ENCODE measurements at places on chromosomes 16 and 17.

DNA sequence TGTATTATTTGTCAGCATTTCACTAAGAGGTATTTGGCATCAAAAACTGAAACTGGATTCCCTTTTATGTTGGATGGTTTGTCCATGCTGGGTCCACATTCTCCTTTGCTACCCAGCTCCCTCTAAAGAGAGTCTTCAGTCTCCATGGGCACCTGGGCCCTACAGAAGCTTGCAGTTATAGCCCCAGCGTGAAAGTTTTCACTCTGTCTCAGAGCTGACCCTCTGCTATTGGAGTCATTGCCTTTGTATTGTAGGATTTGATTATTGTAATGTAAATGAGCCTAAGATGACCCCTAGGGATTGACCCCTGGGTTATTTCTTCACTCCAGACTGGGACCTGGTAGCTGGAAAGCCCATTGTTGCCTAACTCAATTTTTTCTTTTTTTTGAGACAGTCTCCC is 1026.5 kb upstream of the EEF2KMT start:
- no peak for DNase-seq

- peak; percentile 14 for DNase-seq
Measured at GRCh38 chr17:47978324-47978723, 7.4 kb downstream of the CDK5RAP3 start.

DNA sequence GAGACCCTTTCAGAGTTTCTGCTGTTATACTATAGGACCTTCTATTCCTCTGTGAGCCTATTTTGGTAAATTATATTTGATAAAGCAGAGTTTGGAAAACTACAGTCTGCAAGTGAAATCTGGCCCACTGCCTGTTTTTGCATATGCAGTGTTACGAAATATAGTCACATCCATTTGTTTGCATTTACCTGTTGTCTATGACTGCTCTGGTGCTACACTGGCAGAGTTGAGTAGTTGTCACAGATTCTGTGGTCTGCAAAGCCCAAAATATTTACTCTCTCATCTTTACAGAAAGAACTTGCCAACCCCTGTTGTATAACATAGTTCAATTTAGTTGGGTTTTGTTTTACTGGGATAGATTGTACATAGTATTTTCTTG is 42.3 kb downstream of the TNRC6A start:
- no peak for DNase-seq

DNA sequence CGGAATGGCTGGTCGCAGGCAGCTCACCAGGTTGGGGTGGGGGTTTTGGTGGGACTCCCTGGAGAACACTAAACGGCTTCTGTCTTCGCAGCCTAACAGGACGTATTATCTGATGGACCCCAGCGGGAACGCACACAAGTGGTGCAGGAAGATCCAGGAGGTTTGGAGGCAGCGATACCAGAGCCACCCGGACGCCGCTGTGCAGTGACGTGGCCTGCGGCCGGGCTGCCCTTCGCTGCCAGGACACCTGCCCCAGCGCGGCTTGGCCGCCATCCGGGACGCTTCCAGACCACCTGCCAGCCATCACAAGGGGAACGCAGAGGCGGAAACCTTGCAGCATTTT is 59.7 kb downstream of the PDPK1 start:
- DNase-seq, result no peak

- DNase-seq, result no peak
Measured at GRCh38 chr17:47791025-47791424, 30.6 kb downstream of the OSBPL7 start.

DNA sequence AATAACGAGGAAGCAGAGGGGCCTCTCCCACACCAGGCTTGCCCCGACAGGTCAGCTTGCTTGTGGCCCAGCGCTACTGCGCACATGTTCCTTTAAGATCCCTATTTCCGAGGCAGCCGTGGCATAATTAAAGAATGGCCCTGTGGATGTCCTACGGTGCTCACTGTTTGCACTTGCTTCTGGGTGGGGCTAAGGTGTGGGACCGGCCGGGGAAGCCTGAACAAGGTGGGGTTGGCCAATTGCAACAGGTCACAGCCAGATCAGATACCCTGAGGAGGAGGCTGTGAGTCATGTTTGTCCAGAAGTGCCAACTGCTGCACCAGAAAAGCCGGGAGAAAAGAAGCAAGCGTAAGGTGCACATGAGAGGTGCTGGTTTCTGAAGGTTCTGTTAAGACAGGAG is 158.5 kb upstream of the CACNG5 start:
- no peak for DNase-seq

DNA sequence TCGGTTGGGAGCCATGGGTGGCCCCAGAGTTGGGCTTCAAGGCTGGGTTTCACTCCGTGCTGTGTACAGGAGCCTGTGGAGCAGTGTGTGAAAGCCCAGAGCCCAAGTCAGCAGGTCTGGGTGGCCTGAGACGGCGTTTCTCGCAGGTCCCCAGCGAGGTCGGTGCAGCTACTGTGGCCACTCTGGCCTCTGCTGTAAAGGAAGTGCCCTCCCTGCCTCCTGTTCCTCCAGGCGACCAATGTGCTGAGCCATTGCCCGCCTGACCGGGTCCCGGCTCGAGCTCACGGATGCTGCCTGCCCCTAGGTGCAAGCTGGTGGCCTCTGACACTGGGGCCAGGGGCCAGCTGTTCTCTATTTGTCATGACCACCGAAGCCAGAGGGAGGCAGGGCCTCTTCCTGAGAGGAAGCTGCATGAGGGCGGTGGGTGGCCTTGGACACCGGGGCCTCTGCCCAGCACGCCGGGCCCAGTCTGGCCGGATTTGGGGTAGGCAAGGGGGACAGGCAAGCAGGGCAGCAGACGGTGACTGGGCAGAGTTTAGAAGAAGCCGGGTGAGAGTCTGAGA is 170.9 kb downstream of the IRF8 start:
- no peak for DNase-seq

- no peak for DNase-seq
Measured at GRCh38 chr17:7120123-7120522, 5.5 kb upstream of the ASGR2 start.

- no peak for DNase-seq
Measured at GRCh38 chr16:49608098-49608497, 234.5 kb downstream of the C16orf78 start.

DNA sequence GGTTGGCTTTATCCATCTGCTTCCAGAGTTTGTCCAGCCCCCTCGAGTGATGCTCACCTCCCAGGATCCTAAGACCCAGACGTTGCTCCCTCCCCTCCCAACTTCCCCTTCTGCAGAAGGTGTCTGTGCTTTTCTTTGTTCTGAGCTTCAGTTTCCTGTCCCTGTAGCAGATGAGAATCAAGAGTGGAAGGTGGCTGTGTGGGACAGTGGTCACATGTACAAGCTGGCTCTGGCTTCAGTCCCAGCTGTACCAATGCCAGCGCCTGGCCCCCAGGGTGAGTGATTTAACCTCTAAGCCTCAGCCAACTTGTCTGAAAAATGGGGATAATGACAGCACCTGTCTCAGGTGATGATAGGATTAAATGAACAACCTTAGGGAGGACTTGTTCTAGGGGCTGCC is 7.7 kb downstream of the PRR15L start:
- no peak for DNase-seq

DNA sequence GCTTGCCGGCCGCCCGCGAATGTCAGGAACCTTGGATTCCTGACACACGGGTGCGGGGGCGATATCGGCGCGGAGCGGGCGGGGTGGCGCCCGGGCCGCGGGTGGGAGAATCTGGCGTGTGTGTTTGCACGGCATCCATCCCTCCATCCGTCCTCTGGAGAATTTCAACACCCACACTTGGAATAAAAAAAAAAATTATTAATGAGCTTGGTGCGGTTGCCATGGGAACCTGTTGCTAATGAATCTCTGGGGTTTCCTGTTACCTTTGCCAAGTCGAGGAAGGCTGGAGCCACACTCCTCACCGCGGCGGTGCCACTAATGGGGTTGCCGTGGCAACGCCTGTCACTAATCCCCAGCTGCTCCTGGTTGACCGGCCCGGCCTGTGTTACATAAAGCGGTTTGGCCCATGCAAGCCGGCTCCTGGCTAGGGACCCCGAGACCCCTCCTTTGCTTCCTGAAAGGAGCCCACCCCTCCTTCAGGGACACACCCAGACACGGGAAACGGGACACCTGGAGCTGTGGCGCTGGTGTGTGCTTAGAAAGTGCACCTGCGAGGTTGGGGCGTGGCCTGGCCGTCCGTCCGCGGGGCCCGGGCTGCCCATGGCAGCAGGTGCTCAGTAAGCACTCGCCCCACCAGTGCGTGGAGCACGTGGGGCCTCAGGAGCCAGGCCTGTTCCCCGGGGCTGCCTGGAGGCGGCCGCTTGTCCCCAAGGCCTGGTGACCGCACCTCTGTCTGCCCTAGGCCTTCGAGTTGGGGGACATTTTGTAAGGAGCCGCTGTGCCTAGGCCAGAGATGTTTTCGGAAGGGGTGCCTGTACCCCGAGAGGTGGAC is 14.6 kb downstream of the CACNA1H start:
- no peak for DNase-seq

DNA sequence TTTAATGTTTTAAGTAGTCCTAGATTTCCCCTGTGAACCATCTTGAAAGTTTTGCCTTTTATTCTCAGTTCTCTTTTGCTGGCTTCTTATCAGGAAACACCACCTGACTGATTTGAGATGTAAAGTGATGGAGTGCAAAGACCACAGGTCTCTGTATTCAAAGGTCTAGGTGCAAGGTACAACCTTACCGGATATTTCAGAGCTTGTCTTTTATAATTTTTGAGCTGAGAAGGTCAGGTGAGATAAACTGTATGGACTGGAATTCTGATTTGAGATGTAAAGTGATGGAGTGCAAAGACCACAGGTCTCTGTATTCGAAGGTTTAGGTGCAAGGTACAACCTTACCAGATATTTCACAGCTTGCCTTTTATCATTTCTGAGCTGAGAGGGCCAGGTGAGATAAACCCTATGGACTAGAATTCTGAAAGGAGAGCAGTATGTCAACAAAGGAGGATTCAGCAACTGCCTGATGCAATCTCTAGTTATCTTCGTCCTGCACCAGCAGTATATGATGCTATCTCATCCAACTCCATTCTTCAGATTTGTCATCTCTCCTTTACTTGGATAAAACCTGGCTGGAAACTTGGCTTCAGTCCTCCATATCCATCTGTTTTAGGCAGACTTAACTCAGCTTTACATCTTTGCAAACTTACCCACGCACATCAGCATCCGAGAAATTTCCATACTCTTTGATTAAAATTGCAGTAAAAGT is 64.3 kb downstream of the CENPV start:
- DNase-seq, result no peak

GRCh38 chr17:57486882-57487301 is 230.6 kb downstream of the MSI2 start:
- no peak for DNase-seq

- no peak for DNase-seq
Measured at GRCh38 chr17:606508-607250, 108.0 kb downstream of the VPS53 start.

DNA sequence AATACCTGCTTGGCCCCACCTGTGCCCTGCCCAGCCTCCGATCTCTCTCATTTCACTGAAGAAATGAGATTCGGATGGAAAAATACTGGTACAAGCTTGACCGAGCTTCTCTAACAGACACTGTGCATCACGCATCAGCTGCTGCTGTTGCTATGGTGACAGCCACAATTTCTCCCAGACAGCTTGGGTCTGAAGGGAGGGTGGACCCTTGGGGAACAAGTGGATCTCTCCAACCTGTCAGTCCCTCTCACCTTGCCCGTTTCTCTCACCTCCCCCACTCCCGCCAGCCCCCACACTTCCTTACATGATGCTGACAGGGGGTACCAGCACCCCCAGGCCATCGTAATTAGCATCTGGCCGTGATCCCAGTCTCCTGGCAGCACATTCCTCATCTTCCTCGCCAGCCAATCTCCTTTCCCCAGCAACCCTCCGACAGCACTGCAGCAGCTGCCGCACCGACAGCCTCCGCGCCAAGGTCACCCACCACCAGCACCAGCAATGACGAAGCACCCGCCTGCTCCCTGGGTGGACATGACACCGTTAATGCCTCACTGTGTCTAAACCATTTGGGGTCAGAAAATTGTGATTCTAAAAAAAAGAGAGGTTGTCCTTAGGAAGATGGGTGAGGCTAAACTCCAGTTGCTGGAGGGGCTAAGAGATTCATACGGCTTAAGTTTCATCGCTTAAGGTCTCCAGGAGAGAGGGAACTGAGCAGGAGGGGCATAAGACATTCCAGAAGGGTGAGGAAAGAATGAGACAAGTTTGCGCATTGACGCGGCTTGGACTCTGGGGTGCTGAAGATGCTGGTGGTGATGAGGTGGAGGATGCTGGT is 58.6 kb upstream of the TNRC6A start:
- DNase-seq, result no peak

DNA sequence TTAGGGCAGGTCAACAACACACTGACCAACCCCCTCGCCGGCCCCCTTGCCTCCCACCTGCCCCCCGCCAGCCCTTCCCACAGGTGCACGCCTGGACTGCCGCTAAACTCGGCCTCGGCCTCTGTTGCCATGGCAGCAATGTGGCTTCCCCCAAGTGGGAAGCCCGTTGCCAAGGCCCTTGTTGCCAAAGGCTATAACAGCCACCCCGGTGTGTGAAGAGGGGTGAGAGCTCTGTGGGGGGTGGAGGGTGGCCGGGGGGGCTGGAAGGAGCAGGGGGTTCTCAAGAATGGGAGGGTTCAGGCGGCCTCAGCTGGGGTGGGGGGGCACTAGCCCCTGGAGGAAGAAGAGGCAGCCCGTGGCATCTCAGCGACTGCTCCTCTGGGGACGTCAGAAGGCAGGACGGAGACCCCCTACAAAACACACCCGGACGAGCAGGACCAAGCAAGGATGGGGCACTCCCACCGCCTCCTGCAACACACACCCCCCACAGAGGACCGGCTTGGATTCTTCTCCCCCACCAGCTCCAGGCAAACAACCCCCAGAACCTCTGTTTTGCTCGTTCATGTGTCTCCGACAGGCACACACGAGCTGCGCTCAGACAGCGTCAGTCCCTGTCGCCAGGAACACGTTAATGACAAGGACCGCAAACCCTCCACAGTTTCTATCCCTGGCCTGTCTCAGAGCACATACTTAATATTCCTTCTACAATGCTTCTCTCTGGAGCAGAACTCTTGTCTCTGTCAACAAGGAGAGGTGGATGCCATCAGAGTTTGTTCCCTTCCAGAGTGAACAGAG is 55.7 kb downstream of the ABR start:
- no peak for DNase-seq

DNA sequence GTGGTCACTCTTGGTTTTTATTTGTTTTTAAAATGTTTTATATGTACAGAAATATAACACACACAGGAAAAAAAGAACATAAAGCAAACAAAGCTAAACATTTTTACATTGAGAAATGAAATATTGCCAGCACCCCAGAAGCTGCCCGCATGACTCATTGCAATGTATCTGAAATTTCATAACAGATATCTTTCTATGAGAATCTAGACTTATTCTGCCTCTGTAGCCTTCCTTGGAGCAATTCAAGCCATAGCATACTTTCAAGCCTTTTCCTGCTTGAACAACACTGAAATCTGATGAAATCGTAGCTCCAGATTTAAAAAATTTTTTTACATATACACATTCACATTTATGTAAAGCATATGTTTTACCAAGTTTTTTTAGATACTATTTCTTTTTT is 86.9 kb downstream of the RBBP6 start:
- no peak for DNase-seq

- DNase-seq, result no peak
Measured at GRCh38 chr16:27999687-28000086, 63.8 kb downstream of the GSG1L start.

DNA sequence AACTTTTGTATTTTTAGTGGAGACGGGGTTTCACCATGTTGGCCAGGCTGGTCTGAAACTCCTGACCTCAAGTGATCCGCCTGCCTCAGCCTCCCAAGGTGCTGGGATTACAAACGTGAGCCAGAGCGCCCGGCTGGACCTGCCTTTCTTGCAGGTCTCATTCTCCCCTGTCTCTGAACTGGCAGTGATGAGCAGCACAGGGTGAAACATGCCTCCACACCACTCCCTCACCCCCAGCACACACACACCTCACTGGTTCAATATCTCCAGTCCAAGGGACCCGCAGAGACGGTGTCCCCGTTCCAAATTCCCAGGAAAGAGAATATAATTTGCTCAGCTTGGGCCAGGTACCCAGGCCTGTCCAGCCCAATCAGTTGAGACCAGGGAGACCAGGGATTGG is 23.3 kb downstream of the SLC5A11 start:
- no peak for DNase-seq
